Activated T-cell treated with anti-CD3 and anti-CD28 coated beads, Interleukin-2, amount 50 U/mL, for 48 hours (primary cell): ENCODE measurements at places on chromosomes 1 and 21.

- DNase-seq = peak; percentile 66
Observed at GRCh38 chr1:47507881-47508701, 70.2 kb downstream of the FOXD2 start.

DNA sequence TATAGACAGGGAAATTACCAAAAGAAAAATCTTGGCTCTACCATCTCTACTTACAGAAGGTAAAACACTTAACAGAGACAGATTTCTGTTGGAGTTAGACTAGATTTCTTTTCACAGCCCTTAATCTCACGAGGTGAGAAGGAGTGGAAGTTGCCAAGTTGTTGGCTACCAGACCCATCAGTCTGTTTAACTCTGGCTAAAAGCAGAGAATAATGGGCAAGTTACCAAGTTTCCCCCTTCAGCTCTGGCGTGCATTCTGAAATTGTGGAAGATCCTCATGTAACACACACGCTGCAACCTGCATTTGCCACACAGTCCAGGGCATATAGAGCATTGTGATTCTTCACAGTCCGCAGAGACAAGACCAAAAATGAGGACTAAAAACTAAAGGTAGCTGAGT, 49.3 kb downstream of the STX6 start:
- no peak for DNase-seq

GRCh38 chr1:153771841-153772593, 3.2 kb upstream of the SLC27A3 start:
- DNase-seq = no peak

DNA sequence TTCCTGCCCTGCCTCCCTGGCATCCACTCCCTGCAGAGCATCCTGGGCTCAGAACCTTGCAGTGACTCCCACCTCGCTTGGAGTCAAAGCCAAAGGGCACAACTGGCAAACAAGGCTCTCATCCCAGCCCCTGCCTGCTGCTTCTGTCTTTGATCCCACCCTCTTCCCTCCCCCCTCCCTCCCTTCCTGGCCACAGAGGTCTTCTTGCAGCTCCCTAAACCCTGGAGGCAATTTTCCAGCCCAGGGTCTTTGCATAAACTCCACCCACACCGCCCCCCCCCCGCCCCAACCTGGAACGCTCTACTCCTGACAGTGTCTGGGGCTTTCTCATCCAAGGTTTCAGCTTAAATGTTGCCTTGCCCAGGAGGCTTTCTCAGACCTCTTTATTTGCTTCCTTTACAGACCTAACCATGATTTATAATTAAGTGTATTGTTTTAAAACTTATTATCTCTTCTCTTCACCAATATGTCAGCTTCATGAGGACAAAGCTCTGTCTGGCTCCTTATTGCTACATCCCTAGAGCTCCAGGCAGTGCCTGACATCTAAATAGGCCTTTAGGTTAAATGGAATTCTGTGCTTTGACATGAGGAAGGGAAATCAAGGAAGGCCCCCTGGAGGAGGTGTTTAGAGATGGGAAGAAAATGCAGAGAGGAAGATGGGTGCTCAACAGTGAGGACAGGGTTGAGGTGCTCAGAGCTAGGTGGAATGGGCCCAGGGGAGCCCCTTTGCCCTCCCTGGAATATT, 37.7 kb upstream of the PADI1 start:
- no peak for DNase-seq

- DNase-seq = no peak
Observed at GRCh38 chr1:72915581-72915980, 633.2 kb upstream of the NEGR1 start.

- DNase-seq = no peak
Observed at GRCh38 chr1:147798731-147799130, 38.3 kb upstream of the GJA5 start.

GRCh38 chr1:101588677-101589076, 351.9 kb downstream of the S1PR1 start:
- no peak for DNase-seq

GRCh38 chr1:24558902-24559791, 3.3 kb downstream of the NCMAP start:
- DNase-seq = no peak

- DNase-seq = peak; percentile 56
Observed at GRCh38 chr1:101025283-101025656, 314 bp downstream of the DPH5 start.

- DNase-seq = no peak
Observed at GRCh38 chr21:25871566-25871965, 136.8 kb downstream of the GABPA start.

DNA sequence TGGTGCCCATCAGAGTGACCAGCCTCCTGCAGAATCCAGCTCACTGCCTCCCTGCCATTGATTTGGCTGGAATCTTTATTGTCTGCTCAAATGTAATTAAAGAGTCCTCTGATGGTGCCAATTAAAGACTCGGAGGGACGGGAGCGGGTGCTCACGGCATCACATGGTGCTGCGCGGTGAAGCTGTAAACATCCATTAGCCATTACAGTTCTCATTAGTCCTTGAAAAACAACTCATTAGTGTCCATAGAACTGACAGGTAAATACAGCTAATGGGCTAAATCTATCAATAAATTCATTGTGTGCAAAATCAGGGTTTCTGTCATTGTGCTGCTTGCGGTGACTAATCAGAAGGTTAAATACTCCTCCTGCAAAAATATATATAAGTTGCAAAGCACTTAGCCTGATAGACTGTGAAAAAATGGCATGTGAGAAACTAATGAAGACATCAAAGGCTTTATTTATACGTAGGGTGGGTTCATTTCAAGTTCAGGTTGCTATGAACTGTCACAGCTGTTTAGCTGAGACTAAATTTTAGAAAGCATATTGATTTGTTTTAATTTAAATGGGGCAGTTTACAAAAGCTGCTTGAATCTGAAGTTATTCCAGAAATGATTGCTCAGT, 289.8 kb upstream of the POU3F1 start:
- no peak for DNase-seq

DNA sequence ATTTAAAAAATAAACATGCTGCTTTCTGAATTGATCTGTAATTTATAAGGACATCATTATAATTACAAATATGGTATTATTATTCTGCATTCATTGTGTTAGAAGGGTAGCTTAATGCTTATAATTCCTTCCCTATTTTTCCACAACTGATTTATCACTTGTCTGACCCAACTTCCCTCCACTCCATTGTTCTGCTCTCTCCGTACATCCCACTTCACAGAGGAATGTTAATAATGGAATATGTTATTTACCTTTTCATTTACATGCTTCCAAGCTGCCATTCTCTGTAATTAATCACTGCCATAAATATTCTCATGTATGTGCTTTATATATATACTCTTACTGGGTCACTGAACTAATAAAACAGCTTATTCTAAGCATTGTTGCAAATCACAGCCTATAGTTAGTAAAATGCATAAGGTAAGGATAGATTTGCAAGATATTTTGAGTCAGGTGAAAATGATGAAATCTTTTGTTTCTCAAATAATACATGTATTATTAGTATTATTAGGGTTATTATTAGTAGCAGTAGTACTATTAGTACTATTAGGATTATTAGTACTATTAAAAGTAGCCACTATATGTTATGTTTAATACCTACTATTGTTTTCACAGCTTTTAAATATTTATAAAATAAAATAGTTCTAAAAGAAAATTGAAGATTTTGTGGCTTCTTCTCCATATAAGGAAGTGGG, 70.6 kb upstream of the NEK7 start:
- DNase-seq = no peak

- no peak for DNase-seq
Observed at GRCh38 chr1:67791686-67792085, 41.6 kb downstream of the GNG12 start.

DNA sequence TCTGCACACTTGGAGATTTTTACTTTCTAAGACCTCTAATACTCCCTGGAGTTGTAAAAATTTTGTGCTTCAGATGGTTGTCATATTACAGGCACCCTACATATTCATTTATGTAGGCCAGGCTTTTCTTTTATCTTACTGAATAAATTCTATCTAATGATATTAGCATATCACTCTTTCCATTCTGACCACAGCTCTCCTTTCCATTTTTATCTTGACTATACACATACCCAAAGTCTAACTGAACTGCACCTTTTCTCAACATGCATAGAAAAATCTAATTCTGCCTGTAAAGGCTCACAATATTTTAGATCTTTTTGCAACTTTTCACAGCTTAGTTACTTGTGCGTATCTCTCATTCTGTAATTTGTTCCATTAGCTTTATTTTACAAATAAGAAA, 52.7 kb upstream of the TSHB start:
- no peak for DNase-seq

DNA sequence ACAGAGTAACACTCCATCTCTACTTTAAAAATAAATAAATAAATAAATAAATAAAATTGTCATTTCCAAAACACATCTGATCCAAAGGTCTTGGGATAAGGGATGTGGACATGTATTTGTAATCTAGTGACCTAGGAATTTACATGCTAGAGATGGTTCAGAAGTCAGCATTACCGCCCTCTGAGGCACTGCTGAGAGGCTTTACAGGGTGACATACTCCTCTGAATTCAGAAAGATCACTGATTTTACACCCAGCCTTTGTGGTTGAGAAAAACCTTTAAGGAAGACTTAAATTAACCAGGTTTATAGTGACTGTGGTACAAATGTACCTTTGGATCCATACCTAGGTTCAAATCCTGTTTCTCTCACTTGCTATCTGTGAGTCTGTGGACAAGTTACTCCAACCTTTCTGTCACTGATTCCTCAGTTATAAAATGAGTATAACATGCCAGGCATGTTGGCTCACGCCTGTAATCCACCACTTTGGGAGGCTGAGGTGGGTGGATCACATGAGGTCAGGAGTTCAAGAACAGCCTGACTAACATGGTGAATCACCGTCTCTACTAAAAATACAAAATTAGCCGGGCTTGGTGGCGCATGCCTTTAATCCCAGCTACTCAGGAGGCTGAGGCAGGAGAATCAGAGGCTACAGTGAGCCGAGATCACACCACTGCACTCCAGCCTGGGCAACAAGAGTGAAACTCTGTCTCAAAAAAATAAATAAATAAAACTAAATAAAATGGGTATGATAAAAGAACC, 20.1 kb downstream of the OSBPL9 start:
- DNase-seq = no peak

DNA sequence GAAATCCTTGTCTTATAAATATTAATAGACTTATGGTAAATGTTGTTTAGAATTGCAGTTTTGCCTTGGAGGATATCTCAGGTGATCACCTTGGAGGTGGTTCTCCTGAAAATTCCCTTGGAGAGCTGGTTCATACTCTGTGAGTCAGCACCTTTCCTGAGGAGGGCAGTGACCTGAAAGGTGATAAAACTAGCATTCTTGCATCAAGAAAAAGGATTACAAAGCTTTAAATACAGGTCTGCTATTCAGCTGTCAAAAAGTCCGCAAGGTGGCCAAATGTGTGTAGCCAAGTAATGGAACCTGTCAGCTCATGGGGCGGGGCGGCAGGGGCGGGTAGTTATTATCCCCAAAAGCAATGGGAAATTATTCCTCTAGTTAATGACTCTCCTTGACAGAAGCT, 52.8 kb upstream of the EDARADD start:
- DNase-seq = no peak

DNA sequence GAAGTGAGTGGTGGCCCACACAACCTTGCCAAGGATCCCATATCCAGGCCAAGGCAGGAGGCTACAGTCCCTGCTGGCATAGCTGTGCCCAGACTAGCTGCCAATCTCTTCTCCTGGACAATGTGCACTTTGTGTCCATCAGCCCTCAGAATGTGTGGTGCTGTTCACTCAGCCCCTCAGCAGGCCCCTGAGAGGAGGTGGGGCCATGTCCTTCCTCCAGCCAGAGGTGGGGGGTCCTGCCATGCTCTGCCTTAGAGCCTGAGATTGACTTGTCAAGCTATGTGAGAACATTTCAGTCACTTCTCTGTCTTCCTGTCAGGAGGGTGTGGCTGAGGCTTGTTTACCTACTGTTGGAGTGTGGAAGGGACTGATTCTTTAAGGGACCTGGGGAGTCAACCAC, 1.4 kb downstream of the NCF2 start:
- no peak for DNase-seq

DNA sequence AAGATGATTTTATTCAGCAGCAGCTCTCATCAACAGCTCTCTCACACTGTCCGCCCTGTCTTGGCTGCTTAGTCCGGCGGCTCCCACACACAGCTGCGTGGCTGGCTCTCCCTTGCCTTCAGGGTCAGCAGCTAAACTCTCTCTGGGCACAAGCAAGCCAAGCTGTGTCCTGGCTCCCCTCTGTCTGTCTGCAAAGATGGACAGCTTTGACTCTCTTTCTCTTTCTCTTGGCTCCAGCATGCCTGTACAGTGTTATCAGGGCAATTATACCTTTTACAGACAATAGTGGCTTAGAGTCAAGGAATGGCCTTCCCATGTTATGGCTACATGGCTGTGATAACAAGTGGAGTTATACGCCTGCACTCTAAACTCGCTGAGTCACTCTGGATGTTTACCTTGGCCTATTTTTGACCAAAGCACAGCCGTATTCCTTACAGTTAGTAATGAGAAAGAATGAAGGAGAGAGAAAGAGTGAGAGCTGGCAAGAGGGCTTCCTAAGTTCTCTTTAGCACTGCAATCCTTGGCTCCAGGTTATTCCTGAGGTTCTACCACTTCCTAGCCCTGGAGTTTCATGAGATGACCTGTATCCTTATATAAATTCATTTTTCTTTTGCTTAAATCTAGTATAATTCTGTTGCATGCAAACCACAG, 59.9 kb upstream of the ZSWIM5 start:
- DNase-seq = no peak

DNA sequence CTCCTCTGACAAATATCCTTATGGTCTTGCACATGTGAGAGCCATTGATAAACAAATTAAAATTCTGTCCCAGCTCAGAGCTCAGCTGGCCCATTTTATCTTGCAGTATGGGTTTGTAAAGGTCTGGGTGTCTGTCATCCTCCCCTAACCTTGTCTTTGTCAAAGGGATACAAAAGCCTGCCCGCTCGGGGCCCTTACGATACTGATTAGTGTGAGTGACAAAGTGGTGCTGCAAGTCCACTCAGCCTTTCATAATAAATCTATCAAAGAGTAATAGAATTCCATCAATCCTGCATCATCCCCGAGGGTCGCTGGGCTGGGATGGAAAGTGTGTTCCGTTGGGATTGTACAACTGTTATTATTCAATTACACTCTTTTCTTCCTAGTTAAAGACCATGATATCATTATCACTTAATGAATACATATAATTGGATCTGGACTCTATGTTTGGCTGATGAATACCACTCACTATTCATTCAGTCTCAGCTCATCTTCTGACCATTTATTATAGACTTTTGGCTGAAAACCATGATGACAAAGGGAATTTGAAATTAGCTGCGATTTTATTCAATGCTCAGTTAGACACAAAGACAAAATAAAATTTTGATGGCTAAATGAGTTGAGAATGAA, 122.5 kb upstream of the FOXD3 start:
- no peak for DNase-seq

- DNase-seq = no peak
Observed at GRCh38 chr1:84450910-84451309, 28.2 kb upstream of the RPF1 start.

GRCh38 chr21:35648512-35648911, 411.8 kb downstream of the SETD4 start:
- DNase-seq = no peak
